ENCODE measurements at places on chromosomes 11 and 22.
A peak's percentile ranks its signal among the peaks of the same experiment; 100 is the strongest.

DNA sequence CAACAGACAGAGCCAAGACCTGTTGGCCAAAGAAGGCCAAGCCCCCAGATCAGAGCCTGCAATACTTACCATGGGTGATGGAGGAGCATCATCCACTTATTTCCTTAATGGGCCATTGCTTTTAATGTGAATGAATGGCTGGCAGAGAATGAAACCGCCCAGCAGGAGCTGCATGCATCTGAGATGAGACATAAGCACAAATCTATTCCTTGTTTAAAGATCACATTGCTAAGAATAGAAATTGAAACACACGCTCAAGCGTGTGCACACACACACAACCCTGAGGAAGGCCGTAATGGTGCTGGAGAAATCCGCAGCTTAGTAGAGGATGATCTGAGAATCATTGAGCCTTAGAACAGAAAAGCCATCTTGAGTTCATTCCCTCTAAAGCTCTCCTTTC lies 5.3 kb upstream of the RRAS2 start:
- DNase-seq = peak; percentile 38

GRCh38 chr11:64134963-64135362 lies 30.9 kb downstream of the MACROD1 start:
- DNase-seq = no peak

GRCh38 chr22:25777870-25778269 lies 35.9 kb downstream of the MYO18B start:
- DNase-seq = peak; percentile 45

DNA sequence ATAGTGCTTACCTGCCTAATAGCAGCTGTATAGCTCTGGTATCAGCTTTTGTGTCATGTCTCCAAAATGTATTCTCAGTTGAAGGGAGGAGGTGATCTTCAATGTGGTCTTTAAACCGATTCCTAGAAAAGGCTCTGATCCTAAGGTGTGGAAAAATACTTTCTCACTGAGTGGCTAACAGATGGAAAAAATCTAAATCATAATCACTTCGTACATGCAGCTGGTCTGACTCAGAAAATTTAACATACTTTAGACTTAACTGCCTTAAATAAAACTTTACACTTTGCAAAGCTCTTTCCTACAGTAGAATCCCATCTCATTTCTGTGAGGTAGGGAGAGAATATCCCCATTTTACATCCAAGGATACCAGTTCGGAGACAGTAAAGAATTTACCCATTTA lies 38.0 kb downstream of the C2CD3 start:
- peak; percentile 43 for DNase-seq

DNA sequence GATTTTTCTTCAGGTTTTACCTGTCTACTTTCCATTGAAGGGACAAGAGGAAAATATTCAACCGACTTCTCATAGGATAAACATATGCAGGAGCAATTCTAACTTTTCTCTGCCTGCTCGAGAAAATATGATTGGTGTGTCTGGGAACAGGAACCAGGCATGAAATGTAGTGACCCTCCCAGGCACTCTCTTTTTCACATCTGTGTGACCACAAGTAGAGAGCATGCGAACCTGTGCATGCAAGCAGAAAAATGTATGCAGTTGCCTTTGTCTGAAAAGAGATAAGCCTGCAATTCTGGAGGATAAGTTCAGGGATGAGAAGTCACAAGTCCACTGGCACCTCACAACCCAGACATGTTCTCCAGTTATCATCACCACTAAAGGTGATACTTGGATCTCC lies 583.5 kb upstream of the FAT3 start:
- DNase-seq = no peak

DNA sequence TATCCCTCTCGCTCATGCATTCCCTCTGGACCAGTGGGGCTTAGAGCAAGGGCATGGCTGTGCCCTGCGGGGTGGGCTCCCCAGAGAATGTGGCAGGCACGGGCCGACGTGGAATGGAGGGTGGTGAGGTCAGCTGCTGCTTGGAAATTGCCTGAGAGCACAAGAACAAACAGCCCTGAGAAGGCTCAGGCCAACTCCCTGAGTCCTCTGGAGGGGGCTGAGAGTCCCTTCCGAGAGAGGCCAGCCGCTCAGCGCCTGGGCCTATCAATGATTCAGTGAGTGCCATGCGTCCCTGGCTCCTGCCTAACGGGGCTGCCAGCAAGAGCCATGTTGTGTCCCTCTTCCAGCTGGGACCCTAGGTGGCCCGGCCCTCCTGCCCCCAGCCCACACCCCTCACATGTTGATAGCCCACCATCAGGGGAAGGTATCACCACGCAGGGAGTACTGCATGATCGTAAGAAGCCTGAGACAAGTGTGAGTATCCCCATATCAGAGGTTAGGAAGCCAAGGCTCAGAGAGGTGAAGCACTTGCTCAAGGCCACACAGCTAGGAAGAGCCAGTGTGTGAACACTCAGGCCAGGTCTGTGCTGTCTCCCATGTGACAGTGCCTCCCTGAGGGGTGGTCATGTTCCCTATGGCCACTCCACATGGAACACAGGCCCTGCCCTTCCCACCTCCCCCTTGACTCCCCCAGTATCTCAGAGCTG lies 55.8 kb downstream of the NECTIN1 start:
- DNase-seq = no peak

DNA sequence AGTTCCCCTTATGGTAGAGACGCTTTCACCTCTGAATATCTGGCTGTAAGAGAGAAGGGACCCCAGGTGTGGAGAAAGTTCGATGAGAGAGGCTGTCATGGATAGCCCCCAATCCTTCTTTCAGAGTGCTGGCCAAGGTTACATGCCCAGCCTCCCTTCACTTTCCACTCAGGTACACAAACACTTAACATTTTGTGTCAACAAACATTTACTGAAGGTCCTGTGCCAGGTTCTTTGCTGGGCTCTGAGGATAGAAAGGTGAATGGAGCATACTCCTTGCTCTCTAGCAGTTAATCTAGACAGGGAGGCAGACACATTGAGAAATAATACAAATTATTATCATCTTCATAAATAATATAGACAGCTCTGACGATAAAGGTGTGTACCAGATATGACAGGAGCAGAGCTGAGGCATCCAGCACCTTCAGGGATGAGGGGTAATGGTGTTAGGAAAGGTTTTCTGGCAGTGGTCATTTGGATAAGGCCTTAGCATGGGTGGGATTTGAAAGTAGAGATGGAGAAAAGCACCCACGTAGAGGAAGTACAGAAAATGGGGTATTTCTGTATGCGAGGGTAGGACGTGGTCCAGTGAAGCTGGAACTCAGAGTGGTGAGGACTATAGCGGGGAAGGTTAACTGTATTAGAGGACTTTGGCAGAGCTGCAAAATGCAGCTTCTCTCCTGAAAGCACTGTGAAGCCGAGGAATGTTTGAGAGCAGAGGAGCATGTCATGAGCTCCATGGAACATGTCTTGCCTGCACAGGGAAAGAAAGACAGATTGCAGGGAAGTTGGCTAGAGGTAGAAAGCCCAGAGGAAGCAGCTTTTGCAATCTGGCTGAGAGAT lies 19.6 kb downstream of the PPFIBP2 start:
- DNase-seq = no peak

- no peak for DNase-seq
Measured at GRCh38 chr22:24455751-24456426, 28.5 kb downstream of the ADORA2A start.

- peak; percentile 60 for DNase-seq
Measured at GRCh38 chr11:124763156-124763947, 1.3 kb upstream of the ESAM start.

DNA sequence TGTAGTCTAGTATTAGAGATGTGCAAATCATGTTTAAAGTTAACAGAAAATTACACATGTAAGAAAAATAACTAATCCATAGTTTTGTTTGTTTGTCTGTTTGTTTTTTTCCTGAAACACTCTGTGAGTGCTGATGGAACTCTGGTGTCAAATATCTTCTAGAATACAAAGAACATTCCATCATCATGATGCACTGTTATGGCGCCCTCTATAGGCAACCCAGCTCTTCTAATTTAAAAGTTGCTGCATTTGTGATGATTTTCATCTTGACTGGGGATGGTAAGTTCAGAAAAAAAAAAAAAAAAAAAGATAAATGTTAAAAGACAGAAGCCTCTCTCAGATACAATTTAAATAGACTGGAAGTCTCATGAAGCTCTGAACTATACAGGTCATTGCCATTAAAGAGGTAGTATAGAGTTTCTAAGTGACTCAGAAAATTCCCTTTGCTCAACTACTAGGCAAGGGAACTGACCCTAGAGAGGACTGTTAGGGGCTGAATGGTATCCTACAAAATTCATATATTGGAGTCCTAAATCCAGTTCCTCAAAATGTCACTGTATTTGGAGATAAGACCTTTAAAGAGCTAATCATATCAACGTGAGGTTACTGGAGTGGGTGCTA lies 597.2 kb upstream of the ANO3 start:
- DNase-seq = peak; percentile 19

DNA sequence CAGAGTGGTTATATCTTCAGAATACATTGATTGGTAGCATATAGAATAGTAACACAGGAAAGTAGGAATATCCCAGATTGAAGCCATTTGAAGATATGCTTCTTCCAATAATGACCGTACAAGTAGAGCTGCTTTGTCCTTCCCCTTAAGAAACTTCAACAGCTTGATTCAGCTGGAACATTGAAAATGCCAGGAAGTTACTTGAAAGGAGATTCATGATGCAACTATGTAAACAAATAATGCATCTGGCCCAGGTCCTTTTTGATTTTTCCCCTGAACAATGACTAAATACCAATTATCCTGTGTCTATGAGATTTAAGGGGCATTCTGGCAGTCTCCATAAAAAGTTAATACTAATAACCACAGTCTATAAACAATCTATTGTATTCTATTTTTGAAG lies 3.0 kb downstream of the DKK3 start:
- DNase-seq = peak; percentile 89

DNA sequence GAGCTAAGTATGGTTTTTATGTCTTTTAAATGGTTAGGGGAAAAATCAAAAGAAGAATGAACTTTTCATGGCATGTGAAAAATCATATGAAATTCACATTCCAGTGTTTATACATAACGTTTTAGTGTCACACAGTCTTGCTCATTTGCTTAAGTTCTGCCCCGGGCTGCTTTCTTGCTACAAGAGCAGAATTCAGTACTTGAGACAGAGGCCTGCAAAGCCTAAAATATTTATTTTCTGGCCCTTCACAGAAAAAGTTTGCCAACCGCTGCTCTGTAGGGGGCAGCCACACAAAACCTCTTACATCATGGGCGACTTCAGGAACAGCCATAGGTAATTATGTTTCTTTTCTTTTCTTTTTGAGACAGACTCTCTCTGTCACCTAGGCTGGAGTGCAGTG lies 1.0 kb upstream of the ATG2A start:
- peak; percentile 70 for DNase-seq

- DNase-seq = no peak
Measured at GRCh38 chr11:95584589-95584988, 205.0 kb downstream of the FAM76B start.

- peak; percentile 5 for DNase-seq
Measured at GRCh38 chr11:104061853-104062521, 25.5 kb downstream of the DDI1 start.

DNA sequence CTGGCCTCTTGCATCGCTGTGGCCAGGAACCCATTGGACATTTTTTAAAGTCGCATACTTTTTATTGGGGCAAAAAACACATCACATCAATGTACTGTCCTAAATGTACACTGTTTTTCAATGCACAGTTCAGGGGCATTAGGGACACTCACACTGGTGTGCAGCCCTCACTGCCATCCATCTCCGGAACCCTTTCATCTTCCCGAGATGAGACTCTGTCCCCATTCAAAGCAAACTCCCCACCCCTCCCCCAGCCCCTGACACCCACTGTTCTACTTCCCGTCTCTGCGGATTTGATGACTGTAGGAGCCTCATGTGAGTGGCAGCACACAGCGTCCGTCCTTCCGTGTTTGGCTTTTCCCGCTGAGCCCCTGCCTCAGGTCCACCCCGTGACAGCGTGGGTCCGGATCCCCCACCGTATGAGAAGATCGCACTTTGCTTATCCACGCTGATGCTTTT lies 41.8 kb upstream of the TH start:
- DNase-seq = no peak

- DNase-seq = peak; percentile 71
Measured at GRCh38 chr11:114197799-114198500, 98.2 kb upstream of the NNMT start.

DNA sequence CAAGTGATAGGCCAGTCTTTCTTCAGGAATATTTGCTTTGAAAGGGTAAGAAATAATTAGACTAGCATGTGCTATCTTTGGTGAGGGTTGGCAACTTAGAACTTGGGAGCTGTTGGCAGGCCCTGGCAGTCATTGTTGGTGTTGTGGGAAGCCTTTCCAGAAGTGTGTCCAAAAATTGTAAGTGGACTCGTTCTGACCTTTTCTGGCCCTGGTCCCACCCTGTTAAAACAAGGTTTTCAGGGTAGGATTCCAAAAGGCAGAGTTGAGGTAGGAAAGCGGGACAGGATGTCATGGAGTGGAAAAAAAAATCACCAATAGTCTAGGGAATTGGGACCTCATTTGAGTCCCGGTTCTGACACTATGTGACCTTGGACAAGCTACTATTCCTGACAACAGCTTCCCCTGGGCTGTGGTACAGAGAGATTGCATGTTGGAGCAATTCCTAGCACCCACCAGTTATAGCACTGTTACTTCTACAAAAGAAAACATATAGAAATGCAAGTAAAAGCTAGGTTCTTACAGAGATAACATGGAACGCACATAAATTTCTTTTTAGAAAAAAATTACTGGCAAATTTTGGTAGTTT lies 299.3 kb upstream of the DDI1 start:
- DNase-seq = no peak

GRCh38 chr11:86617502-86617901 lies 54.9 kb downstream of the ME3 start:
- peak; percentile 77 for DNase-seq

DNA sequence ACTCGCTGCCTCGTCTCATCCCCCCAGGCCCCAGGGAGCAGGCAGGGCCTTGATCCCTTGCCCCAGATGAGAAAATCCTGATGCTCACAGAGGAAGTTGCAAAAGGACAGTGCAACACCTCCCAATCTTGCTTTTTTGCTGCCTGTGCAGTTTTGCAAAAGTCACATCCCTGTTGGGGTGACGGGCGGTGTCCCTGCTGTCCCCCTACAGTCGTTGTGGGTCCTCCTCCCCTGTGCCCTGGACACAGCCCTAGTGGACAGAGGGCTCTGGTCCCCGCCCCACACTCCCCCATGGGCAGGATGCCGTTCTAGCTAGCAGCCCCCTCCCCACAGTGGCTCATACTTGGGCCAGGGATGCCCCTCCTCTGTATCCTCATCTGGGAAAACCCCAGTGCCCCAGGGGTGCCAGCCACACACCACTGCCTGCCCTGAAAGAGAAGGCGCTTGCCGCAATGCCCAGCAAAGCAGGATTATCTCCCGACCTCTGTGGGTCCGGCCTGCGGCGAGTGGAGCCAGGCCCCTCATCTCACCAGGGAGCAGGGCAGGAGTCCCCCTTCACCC lies 18.4 kb upstream of the CTSD start:
- no peak for DNase-seq

- no peak for DNase-seq
Measured at GRCh38 chr11:117664897-117665296, 132.1 kb downstream of the DSCAML1 start.

GRCh38 chr11:15073361-15074205 lies at the start of gene CALCB:
CALCB (plus strand) TSS chr11:15073593; CDS start chr11:15074719, 1,126 bp downstream.
- DNase-seq = peak; percentile 10

- DNase-seq = no peak
Measured at GRCh38 chr11:115396533-115396932, 107.7 kb downstream of the CADM1 start.

GRCh38 chr11:45208135-45208534 lies 61.7 kb downstream of the PRDM11 start:
- DNase-seq = no peak

- DNase-seq = no peak
Measured at GRCh38 chr11:127063241-127063640, 62.7 kb upstream of the KIRREL3 start.
